Stimulated activated CD8-positive, alpha-beta memory T cell treated with anti-CD3 and anti-CD28 coated beads, Interleukin-15, amount 100 ng/mL, for 1 hour (primary cell): ENCODE measurements at places on chromosomes 16 and 17.
A peak's percentile ranks its signal among the peaks of the same experiment; 100 is the strongest.

- no peak for DNase-seq
Observed at GRCh38 chr17:60798576-60798975, 120.9 kb downstream of the BCAS3 start.

- DNase-seq = no peak
Observed at GRCh38 chr17:21677911-21678310, 14.4 kb upstream of the KCNJ18 start.

DNA sequence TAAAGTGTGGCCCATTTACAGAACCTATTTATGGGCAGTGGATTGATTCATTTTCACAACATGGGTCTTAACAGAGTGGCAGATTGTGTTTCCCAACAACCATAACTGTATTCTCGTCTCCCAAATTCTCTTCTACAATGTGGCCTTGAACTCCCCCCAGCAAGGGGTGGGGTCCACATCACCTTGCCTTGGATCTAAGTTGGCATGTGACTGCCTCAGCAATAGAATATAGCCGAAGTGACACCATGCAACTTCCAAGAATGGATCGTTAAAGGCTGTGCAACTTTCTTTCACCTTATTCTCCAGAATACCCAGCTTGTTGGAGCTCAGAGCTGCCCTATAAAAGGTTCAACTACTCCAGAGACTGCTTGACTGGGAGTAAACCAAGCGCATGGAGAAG lies 72.0 kb upstream of the CDH5 start:
- DNase-seq = no peak

DNA sequence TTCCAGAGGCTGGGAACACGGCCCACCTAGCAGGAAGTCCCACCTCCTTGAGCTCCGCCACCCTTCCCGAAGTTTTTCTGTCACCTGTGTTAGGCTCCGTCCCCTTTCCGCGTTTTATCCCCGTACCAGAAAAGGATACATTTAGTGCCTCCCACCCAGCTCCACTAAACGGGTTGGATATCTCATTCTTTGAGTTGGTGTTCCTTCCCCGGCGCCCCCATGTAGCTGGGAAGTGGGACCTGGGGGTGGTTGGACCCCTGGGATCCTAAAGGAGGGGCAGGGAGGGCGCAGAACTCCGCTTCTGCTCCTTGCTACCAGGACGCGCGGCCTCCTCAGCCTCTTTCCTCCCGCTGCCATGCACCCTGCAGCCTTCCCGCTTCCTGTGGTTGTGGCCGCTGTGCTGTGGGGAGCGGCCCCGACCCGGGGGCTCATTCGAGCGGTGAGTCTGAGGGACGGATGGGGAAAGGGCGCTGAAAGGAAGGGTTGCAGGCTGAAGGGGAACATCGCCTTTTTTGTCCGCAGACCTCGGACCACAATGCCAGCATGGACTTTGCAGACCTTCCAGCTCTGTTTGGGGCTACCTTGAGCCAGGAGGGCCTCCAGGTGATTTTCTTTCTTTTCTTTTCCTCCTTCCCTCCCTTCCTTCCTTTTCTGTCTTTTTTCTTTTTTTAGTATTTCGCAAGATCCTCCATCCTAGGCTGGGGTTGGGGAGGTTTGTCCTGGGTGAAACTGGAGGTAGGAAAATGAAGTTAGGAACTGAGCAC lies 669 bp downstream of the RNF167 start:
- DNase-seq = no peak

- DNase-seq = no peak
Observed at GRCh38 chr16:48383877-48384519, 1.2 kb downstream of the SIAH1 start.

DNA sequence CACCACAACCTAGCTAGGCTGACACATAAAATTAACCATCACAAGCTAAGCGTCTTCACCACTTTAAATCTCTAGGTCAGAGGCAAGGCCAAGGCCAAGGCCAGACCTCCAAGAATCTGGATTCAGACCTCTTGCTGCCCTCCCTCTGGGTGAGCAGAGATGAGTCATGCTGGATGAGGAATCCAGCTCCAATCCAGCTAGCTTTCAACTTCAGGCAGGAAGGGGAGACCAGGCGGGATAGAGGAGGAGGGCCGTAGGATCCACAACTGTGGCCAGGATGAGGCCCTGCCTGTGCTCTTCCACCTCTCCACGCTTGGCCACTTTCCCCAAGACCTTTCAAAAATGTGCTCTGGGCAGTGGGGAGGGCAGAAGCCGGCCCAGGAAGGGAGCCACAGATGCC lies 14.7 kb downstream of the LRRC75A start:
- DNase-seq = no peak

DNA sequence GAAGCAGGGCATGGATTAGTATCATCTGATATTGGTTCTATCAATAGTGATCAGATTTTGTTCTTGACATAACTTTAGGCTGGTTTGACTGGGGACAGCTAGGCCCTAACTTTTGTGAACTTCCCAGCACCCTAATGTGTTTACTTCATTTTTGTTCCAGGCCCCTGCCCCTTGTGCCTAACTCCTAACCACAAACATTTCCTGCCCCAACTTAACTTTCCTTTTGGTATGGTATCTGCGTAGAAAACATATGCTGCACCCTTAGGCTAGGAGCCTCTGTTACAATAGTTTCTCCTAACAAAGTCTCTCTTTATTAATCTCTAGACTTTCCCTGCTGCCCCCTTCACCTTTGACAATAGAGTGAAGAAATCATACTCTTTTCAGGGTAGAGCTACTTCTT lies 2.5 kb downstream of the ADPRM start:
- no peak for DNase-seq

- no peak for DNase-seq
Observed at GRCh38 chr17:80415626-80416137, 715 bp downstream of the ENDOV start.

- no peak for DNase-seq
Observed at GRCh38 chr16:30556125-30556473, 2.1 kb downstream of the ZNF764 start.

GRCh38 chr17:64564098-64564497 lies 57.3 kb downstream of the CEP95 start:
- DNase-seq = no peak

GRCh38 chr17:70969521-70970034 lies 800.2 kb downstream of the KCNJ2 start:
- DNase-seq = no peak

DNA sequence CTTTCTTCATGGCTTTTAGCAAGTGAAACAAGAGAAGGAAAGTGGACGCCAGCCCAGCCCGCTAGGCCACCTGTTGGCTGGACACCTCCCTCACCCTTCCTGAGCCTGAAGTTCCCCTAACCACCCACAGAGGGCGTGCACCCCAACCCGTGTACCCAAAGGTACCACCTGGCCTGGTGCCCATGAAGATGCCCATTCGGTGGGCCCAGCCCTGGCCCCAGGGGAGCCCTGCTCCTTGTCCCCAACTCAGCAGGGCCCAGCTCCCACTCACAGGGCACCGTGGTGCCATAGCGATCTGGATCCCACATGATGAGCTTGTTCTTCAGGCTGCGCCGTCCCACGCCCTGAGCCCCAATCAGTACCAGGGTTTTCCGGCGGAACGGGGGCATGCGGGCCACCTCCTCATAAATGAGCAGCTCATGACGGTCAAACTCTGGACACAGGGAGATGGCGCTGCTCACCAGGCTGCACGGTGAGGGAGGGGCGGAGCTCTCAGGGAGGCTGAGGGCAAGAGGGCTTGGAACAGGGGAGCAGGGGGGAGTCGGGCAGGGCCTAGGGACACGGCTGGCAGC lies 26.8 kb downstream of the MPP2 start:
- peak; percentile 15 for DNase-seq

DNA sequence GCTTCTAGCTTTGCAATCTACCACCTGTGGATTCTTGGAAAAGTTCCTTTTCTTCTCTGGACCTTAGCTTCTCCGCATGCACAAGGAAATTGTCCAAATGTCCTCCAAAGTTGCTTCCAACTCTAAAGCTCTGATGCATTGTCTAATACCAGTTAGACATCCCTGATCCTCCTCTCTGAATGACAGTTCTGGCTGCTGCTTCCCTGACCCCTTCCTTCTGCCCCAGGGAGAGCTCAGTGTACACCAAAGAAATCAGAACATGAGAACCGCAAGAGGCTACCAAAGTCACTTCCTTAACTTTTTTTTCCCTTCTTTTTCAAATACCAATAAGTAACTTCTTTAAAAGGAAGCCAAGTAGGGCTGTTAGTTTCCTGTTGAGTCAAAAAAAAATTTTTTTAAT lies 79.7 kb upstream of the CES5A start:
- DNase-seq = no peak

DNA sequence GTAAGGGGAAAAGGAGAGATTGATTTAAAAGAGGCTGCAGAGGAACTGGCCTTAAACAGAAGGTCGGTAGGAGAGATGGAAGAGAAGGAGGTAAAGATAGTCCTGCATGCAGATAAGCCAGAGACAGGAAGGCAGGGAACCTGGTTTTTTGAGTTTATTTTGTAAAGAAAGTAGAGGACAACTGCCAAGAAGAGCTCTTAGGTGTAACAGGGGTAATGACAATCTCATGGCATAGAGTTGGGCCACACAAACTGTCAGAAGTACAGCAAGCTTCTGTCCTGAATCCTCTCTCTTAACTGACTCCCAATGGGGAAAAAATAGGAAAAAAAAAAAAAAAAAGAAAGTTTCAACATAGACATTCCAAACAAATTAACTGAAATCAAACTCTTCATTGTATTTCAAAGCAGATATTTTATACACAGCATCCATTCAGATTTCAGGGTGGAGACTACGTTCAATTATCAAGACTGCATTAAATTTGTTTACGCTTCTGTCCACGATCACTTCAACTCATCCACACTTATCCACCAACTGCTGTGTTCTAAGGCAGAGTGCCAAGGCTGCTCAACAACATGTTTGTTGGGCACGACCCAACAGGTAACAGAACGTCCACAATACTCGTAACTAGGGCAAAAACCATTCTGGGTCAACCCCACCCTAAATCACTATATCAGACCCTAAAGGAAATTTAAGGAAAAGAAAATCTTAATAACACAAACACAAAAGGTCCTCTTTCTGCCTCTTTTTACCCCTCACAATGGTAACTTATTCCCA lies 34.9 kb downstream of the USP31 start:
- no peak for DNase-seq
